ENCODE measurements at places on chromosomes 3 and 15. TPM values are rescaled to one million over a fixed set of nuclear protein-coding genes. Genes with fewer than 3 reads are reported as not detected.

Gene VEPH1
- total RNA-seq, result 139 TPM

DNA sequence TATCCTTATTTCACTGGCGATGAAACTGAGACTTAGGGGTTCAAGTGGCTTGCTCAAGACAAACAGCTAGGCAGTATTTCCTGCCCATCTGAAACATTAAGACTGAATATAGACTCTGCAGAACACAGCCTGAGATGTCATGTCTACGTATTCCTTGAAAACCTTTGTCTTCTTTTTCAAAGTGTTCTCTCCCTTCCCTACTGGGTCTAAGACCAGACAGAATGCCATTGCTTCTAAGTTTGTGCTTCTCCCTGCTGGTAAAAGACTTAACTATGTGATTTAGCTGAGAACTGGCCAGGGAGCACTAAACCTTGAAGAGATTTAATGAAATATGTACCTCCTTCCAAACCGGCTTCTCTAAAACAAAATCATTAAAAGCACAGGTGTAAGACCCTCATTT, 9.9 kb downstream of the BCL6 start:
- no peak for DNase-seq

DNA sequence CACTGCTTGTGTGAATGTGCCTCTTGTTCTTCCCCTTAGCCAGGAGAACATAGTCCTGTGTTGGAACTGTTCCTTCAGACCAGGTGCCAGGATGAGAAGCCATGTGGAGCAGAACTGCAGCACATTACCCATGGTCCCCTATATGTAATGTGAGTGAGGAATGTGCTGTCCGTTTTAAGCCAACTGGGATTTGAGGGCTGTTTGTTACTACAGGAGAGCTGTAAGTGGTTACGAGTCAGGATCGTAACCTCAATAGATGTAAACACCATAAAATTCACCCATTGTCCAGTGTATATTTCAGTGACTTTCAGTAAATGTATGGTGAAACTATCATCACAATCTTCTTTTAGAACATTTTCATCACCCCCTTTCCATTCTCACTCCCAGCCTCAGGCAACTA, 10.1 kb upstream of the SCAP start:
- no peak for DNase-seq

GRCh38 chr3:150105025-150105424, 134.3 kb upstream of the PFN2 start:
- no peak for DNase-seq

- no peak for DNase-seq
Measured at GRCh38 chr15:28981351-28981720, 95.6 kb downstream of the APBA2 start.

- no peak for DNase-seq
Measured at GRCh38 chr15:88838667-88839066, 35.4 kb downstream of the ACAN start.

Gene ALDH1A2
- total RNA-seq, result 27.3 TPM

- no peak for DNase-seq
Measured at GRCh38 chr3:15387171-15387581, 40.2 kb downstream of the METTL6 start.

Gene DZIP3
- total RNA-seq, result 8.9 TPM

Gene LRRC15
- 1.1 TPM for total RNA-seq

GRCh38 chr3:16088496-16088895, 86.0 kb upstream of the GALNT15 start:
- no peak for DNase-seq

Gene TTC23
- 19.1 TPM for total RNA-seq

DNA sequence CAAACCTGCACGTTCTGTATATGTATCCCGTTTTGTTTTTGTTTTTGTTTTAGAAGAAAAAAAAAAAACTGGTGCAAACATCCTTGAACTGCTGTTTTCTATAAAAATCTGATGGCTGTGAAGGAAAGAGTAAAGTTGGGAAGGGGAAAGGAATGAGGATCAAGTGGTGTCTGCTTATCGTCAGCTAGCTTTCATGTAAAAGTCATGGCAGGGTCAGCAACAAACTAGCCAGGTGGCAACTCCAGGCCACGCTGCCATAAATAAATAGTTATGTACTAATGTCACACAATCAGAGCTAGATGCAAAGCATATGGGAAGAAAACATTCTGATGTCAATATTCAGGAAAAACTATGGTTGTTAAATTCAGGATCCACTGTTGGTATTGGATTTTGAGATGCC, 2.3 kb upstream of the CDIN1 start:
- no peak for DNase-seq

- DNase-seq, result no peak
Measured at GRCh38 chr3:189967254-189967865, 153.3 kb downstream of the P3H2 start.

Gene ARL13B
- 20.3 TPM for total RNA-seq

GRCh38 chr3:181689546-181689945, 22.2 kb upstream of the SOX2 start:
- DNase-seq, result no peak

GRCh38 chr15:52445553-52445952, 83.1 kb downstream of the MYO5A start:
- DNase-seq, result no peak

DNA sequence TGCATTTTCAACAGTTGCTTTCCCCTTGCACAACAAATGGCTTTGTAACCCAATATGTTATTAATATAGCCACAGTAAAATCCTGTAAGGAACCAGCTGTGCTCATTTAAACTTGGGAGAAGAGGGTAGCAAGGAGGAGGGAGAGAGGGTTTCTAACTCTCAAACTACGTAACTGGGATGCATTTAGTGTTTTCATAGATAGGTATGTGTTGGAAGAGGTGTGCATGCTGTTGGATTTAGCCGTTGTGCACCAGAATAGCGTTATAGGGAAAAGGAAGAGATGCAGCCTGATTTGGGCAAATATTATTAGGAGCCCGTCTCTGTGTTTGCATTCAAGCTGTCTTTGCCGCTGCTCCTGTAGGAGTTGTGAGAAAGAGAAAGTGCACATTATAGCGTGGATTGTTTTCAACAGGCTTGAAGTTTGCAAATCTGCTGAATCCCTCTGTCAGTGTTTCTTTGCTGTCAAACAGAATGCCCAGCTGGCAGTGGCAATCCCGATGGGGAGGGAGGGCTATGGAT, 39.4 kb downstream of the ARPP21 start:
- DNase-seq, result no peak

Gene ITIH1
- total RNA-seq, result not detected

GRCh38 chr3:72999951-73000350, 3.3 kb downstream of the PPP4R2 start:
- no peak for DNase-seq

- DNase-seq, result no peak
Measured at GRCh38 chr3:64003589-64003988, 19.7 kb downstream of the PSMD6 start.

Gene TMEM158
- total RNA-seq, result 2.1 TPM

DNA sequence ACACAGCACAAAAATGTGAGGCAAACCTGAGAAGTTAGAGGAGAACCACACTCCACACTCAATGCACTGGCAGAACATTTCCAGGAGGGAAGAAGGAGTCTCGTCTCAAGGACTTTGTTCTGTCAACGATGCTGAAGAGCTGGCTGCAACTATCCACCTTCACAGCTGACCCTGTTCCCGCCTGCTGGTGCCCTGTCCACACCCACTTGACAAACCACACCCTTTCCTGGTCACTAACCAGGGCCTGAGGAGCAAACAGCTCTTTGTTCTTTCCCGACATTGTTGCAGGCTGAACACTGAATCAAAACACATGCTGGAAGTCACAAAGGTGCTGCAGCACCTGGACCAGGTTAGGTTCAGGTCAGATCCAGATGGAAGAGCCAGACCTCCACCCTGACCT, 92.6 kb upstream of the ARRDC4 start:
- no peak for DNase-seq

- DNase-seq, result no peak
Measured at GRCh38 chr3:183359036-183359435, 69.4 kb downstream of the MCF2L2 start.

DNA sequence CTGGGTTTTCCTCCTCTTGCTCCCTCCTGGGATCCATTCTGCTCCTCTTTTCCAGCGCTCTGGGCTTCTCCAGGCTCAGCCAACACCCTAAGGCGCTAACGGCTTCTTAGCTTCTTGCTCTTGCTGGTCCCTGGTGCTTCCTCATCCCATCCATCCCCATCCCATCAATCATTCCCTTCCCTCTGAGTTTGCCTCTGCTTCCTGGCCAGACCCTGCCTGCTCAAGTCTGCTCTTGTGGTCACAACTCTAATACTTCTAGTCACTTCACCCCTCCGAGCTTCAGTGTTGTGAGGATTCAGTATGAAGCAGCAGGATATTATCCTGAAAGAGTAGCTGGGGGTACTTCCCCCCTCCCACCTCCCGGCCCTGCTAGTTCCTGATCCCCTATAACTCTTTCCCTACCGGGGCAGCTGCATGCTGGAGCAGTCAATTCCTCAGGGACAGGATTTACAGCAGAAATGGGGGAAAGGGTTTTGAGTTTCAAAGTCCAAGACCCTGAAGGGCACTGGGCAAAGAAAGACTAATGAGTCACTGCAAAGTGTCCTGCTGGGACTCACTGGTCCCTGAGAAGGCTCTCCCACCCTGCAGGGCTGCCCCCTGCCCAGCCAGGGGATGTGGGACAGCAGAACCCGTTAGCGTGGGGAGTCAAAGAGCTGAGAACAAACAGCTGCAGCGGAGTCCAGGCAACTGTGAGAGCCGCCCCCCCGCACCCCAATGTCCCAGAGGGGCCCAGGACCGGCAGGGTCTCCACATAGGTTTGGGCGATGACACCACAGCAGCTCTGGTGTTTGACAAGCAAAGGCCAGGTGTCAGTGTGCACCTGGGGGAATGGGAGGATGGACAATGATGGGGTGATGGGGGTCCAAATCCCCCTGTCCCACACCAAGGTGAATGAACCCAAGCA, 2.3 kb upstream of the SYNM start:
- no peak for DNase-seq

- DNase-seq, result no peak
Measured at GRCh38 chr3:52313774-52314188, 2.3 kb upstream of the DNAH1 start.

DNA sequence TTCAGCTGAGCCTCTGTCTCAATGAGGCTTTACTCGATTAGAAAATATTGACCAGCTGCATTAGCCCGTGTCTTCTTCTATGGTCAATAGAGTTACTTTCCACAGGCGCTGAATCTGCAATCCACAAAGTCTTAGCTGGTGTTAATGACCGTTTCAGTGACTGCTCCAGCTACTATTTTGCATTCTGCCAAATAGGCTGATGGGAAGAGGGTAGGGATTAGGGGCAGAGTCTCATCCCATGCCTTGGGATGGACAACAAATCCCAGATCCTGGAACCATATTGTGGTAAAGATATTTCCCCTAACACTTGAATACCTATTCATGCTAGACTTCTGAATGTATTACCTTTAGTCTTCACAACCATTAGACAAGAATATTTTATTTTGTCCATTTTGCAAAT, 29.5 kb upstream of the MAGI1 start:
- no peak for DNase-seq

GRCh38 chr3:9211155-9211950, 38.1 kb downstream of the SRGAP3 start:
- DNase-seq, result no peak

DNA sequence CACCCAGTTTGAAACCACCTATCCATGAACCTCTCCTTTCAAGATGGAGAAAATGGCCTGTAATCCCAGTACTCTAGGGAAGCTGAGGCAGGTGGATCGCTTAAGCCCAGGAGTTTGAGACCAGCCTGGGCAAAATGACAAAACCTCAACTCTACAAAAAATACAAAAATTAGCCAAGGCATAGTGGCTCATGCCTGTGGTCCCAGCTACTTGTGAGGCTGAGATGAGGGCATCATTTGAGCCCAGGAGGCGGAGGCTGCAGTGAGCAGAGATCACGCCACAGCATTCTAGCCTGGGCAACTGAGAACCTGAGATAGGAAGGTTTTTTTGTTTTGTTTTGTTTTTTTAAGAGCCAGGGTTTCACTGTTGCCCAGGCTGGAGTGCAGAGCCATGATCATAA, 5.4 kb downstream of the TKT start:
- no peak for DNase-seq

Gene LTK
- 15.1 TPM for total RNA-seq

Gene IL17RD
- 1.1 TPM for total RNA-seq

DNA sequence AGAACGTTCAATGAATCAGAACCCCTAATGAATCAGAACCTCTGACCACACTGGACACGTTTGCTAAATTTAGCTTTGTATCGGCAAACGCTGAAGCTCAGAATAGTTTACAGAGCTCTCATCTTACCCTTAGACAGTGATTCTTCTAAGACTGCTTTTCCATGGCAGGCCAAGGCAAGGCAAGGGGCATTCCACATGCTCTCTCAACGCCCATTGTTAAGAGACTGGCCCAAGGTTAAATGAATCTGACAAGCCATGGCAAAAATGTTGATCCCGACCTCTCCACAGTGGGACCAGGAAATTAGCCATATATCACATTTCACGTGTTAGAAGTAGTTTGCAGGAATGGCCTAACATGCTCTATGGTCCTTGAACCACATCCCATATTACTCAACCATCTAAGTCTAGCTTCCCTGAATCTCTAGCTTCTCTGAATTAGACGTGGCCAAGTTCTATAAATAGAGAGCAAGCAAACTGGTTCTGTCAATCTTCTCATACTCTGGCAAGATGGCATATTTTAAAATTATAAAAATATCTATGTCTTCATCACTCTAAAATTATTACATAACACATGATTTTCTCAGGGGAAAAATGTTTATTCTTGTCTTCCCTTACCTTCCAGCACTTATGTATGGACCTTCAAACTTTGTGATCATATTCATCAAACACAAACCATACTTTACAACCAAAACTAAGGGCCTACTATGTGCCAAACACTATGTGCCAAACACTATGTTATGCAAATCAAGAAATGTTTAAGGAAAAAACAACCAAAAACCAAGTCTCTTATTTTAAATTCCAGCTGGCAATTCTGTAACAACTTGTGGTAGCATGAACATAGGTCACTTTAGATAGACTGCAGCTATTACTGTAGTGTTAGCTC, 54.3 kb downstream of the AAGAB start:
- no peak for DNase-seq

Gene DGKG
- 4.7 TPM for total RNA-seq

- DNase-seq, result no peak
Measured at GRCh38 chr3:14329116-14329830, 73.1 kb upstream of the SLC6A6 start.

GRCh38 chr3:38988955-38989354, 62.8 kb downstream of the SCN11A start:
- DNase-seq, result no peak

Gene JAGN1
- total RNA-seq, result 28.7 TPM

DNA sequence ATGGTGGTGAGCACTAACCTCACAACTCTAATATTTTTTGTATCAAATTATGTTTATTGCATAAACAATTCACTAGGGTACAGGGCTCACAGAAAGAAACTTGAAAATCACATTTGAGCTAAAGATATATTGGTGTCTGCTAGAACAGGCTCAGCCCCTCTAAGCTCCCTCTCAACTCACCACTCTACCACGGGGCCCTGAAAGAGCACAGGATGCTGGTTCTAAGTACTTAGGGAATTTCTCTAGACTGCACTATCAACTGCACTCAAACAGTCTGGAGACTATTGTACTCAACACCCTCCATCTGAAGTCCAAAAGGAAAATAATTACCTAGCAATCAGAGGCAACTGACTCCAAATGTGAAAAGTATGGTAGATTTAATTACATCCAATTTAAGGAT, 98.7 kb upstream of the STRIT1 start:
- no peak for DNase-seq

- DNase-seq, result no peak
Measured at GRCh38 chr15:54582863-54583643, 604.8 kb downstream of the UNC13C start.

Gene AMIGO3
- total RNA-seq, result 0.26 TPM

Gene MAP6D1
- total RNA-seq, result 1.2 TPM

Gene SLC35G2
- 7.8 TPM for total RNA-seq

Gene FSTL1
- total RNA-seq, result 221 TPM

Gene SCN11A
- 0.14 TPM for total RNA-seq

Gene CADM2
- total RNA-seq, result 0.55 TPM

All from upper lobe of right lung (tissue), 1 donor.